ENCODE measurements at places on chromosomes 7 and 10. TPM values are rescaled to one million over a fixed set of nuclear protein-coding genes. Genes with fewer than 3 reads are reported as not detected.
A peak's percentile ranks its signal among the peaks of the same experiment; 100 is the strongest.

The NPC1L1 gene
- not detected for total RNA-seq

The FAM180A gene
- total RNA-seq, result not detected

DNA sequence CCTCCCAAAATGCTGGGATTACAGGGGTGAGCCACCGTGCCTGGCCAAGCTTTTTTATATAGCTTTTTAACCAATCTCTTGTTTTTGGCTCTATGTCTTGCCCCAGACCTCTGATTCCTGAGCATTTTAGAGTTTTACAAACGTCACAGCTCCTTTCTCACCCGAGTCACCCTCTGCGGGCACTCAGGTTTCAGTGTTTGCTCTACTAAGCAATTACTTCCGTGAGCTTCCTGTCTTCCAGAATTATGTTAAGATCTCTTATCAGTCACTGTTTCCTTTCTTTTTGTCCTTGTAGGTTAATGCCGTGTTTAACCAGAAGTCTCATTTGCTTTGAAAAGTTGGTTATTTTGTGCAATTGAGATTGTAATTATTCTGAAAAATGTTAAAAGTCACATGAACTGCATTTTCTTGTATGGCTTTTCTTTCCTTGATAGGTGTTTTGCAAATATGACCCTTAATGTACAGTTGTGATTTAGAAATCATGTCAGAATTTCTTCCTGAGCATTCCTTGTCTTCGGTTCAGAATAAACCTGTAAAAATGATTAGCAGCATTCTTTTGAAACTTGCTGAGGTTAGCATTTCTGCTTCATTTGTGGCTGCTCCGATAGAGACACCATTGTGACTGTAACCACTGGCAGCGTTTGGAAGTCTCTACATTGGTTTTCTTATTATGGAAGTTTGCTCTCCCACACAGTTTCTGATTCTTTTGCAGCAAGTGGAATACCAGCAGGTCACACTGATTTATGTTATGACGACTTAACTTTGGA is 4.5 kb upstream of the HKDC1 start:
- no peak for DNase-seq
- no peak overlapping the region for H3K4me3 ChIP-seq
- no peaks in the 10 kb centered on the region for H3K27me3 ChIP-seq

The KNDC1 gene
- total RNA-seq, result 19.3 TPM

The PITX3 gene
- total RNA-seq, result 0.54 TPM

The ING3 gene
- total RNA-seq, result 17.7 TPM

The KCTD7 gene
- total RNA-seq, result 7.7 TPM

DNA sequence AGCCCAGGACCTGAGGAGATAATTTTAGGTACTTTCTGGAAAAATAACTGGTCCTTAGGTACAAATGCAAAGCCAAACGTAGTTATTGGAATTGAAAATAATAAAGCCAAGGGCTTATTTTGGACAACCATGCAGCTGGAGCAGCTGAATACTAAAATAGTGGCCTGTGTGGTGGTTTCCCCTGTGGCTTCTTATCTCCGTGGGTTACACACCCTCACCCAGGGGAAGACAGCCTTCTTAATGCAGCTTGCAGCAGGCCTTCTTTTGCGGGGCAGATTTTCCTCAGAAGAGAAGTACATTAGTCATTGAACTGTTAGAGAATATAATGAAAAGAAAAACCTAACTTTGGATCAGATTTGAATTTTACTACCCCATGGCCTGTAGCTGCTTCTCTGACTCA is 133.5 kb downstream of the ST7 start:
- no peak overlapping the region for H3K27ac ChIP-seq
- no peak overlapping the region for H3K4me3 ChIP-seq
- H3K4me1 ChIP-seq, result no peaks in the 10 kb centered on the region
- no peak for DNase-seq

DNA sequence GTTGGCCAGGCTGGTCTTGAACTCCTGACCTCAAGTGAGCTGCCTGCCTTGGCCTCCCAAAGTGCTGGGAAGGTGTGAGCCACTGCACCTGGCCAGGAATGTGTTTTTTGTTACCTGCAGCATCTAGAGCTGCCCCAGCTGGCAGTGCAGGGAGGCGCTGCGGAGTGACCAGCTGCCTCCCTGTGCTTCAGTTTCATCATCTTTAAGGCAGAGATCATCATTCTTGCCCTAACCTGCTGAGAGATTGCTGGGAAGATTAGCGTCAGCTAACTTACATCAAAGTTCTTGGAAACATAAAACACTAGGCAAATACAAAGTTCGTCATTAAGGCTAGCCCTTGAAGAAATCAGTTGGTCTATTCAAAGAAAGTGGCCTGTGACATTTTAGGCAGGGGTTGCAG is 2.3 kb downstream of the ZNF282 start:
- no peaks in the 10 kb centered on the region for H3K27me3 ChIP-seq
- no peak overlapping the region for H3K27ac ChIP-seq
- peaks cover 21% of the 10 kb centered on the region for H3K36me3 ChIP-seq
- no peaks in the 10 kb centered on the region for H3K4me1 ChIP-seq
- DNase-seq, result no peak

DNA sequence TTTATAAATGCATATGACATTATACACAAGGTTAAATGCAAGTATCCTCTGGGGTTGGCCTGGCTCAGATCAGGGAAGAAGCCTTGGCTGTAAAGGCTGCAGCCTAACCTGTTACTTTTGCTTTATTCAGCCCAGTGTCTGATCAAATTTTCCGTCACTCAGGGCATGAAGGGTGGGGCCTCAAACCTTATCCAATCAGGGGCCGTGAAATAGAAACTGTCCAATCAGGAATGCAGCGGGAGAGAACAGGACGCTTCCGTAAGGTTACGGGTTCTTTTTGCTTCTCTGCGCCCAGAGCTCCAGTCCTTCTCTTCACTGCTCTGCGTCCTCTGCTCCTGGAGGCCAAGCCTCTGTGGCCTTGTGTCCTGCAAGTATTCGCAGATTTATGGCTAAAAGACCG is at the start of gene ZNF716:
Gene ZNF716 (plus strand): TSS at position 274 of the 400 bp plus-strand sequence. CDS start 112 bp downstream, at position 386.
- no peak within 1 kb of the TSS for H3K4me3 ChIP-seq
- no peaks in the 10 kb centered on the region for H3K36me3 ChIP-seq
- no peaks in the 10 kb centered on the region for H3K4me1 ChIP-seq
- no peak for DNase-seq
- no peak within 1 kb of the TSS for H3K27ac ChIP-seq

The CBX3 gene
- total RNA-seq, result 252 TPM

DNA sequence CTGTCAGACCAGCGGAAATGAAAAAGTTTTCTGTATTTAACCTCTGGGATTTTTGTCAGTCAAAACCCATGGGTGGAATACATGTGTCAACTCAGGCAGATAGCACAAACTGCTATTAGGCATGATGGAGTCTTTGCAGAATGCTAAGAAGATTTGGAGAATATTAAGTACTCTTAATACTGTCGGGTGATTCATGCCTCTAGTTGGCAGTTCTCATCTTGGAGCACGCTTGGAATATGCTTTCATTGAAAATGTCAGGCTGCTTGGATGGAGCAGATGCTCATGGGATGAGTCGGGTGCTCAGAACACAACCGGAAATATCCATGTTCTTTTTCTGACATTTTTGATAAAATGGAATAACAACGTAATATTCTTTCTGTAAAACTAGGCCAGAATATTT is 27.6 kb upstream of the PRKG1 start:
- no peak overlapping the region for H3K4me3 ChIP-seq
- no peaks in the 10 kb centered on the region for H3K4me1 ChIP-seq
- DNase-seq, result no peak
- H3K27me3 ChIP-seq, result no peaks in the 10 kb centered on the region
- no peak overlapping the region for H3K27ac ChIP-seq

- no peaks in the 10 kb centered on the region for H3K27me3 ChIP-seq
- no peaks in the 10 kb centered on the region for H3K4me1 ChIP-seq
- H3K4me3 ChIP-seq, result no peak overlapping the region
- H3K36me3 ChIP-seq, result no peaks in the 10 kb centered on the region
- no peak for DNase-seq
- H3K27ac ChIP-seq, result no peak overlapping the region
These were observed 10.0 kb downstream of the DNAJC1 start for GRCh38 chr10:21993360-21994001.

GRCh38 chr10:77721815-77722214 is 84.2 kb upstream of the KCNMA1 start:
- no peaks in the 10 kb centered on the region for H3K4me1 ChIP-seq
- H3K27me3 ChIP-seq, result no peaks in the 10 kb centered on the region
- H3K27ac ChIP-seq, result no peak overlapping the region

The GCK gene
- total RNA-seq, result 4.9 TPM

The BAIAP2L1 gene
- 42.0 TPM for total RNA-seq

DNA sequence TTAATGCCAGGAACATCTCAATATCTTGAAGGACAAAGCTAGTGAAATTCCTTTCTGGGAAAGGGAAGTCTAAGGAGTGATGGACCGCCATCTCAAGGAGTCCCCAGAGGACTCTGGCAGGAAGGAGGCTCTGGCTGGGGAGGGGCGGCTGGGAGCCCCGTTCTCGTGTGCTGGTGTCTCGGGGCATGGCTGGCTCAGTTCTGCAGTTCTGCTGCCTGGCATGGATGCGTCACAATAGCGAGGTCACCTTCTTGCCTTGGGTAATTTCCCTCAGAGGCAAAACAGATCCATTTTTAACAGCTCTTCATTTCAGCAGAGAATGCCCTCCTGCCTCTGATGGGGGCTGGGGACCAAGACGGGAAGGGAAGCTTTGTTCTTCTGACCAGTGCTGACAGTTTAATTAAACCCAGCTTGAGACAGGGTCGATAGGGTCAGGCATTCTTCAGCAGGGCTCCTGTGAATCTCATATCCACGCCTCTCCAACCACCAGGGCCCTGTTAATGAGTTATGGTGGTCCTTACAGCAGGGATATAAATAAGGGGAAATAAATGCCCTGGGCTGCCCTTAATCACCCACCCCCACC is 35.7 kb downstream of the SLIT1 start:
- H3K4me1 ChIP-seq, result no peaks in the 10 kb centered on the region
- H3K27me3 ChIP-seq, result no peaks in the 10 kb centered on the region
- H3K36me3 ChIP-seq, result no peaks in the 10 kb centered on the region
- no peak overlapping the region for H3K27ac ChIP-seq
- DNase-seq, result no peak
- H3K4me3 ChIP-seq, result no peak overlapping the region

GRCh38 chr10:62961951-62962523 is 145.9 kb upstream of the EGR2 start:
- DNase-seq, result no peak
- no peaks in the 10 kb centered on the region for H3K27me3 ChIP-seq
- no peak overlapping the region for H3K4me3 ChIP-seq

The PNPLA8 gene
- 11.2 TPM for total RNA-seq

DNA sequence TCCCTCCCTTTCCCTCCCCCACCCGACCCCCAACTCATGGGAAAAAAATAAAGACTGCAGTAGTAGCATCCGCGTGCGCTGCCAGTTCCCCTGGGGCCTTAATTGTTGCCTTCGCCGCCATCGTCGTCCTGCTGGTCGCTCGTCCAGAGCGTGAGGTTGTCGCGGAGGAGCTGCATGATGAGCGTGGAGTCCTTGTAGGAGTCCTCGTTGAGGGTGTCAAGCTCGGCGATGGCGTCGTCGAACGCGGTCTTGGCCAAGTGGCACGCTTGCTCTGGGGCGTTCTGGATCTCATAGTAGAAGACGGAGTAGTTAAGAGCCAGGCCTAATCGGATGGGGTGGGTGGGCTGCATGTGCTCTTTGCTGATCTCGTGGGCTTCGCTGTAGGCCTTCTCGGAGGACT is 27.0 kb downstream of the HSPB1 start:
- no peak overlapping the region for H3K4me3 ChIP-seq
- H3K27me3 ChIP-seq, result no peaks in the 10 kb centered on the region
- H3K36me3 ChIP-seq, result peaks cover 60% of the 10 kb centered on the region
- no peak for DNase-seq
- H3K4me1 ChIP-seq, result no peaks in the 10 kb centered on the region
- no peak overlapping the region for H3K27ac ChIP-seq

The ZMYND11 gene
- total RNA-seq, result 24.3 TPM

The TMEM213 gene
- total RNA-seq, result not detected

DNA sequence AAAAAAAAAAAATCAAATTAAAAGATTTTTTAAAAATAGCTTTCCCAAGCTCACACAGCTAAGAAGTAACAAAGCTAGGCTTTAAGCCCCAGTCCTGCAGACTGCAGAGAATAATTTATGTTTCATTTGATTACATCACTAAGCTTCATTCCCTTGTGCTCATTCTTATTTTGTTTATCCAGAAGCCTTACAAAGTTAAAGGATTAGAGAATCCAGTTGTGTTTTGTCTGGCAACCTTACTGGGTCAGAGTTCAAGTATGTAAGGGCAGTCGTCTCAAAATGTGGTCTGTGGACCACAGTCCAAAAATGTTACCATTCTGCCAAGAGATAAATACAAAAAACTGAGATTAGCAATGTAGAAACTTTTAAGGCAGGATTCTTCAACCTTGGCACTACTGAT is 32.1 kb upstream of the EZH2 start:
- no peaks in the 10 kb centered on the region for H3K36me3 ChIP-seq
- peaks cover 5% of the 10 kb centered on the region for H3K4me1 ChIP-seq
- H3K27me3 ChIP-seq, result no peaks in the 10 kb centered on the region
- H3K27ac ChIP-seq, result no peak overlapping the region
- DNase-seq, result no peak

The GSTO2 gene
- total RNA-seq, result 12.7 TPM

DNA sequence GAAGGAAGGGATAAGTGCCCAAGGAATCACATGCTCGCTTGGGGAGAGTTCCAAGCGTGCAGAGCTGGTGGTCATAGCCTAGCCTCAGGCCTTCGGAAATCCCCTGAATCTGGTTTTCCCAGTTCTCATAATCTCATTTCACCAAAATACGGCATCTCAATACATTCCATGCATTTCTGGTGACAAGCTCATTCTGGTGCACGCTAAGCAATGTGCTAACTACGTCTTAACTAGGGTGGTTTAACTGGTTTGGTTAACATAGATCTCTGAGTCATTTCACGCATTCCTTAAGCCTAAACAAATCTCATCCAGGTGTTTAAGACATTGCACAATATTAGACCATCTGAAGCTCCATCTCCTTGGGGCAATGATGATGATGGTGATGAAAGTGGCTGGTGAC is 72.9 kb upstream of the STEAP1B start:
- no peak overlapping the region for H3K4me3 ChIP-seq
- no peak overlapping the region for H3K27ac ChIP-seq
- no peaks in the 10 kb centered on the region for H3K27me3 ChIP-seq

GRCh38 chr10:73772281-73773151 is 9.3 kb upstream of the CHCHD1 start:
- H3K4me3 ChIP-seq, result peak overlapping the region; percentile 84
- H3K27ac ChIP-seq, result peak overlapping the region; percentile 65

The KLLN gene
- total RNA-seq, result 0.71 TPM

Measured in H1 (cell line).